Mucosa of descending colon (tissue), 3 donors: ENCODE measurements at places on chromosomes 11 and 22.

GRCh38 chr11:73659961-73660360 lies 13.6 kb downstream of the PLEKHB1 start:
- DNase-seq: no peak

DNA sequence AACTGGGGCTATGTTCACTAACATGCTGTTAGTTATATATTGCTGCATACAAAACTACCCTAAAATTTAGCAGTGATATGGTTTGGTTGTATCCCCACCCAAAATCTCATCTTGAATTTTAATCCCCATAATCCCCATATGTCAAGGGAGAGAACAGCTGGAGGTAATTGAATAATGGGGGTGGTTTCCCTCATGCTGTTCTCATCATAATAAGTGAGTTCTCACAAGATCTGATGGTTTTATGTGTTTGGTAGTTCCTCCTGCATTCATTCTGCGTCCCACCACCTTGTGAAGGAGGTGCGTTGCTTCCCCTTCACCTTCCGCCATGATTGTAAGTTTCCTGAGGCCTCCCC lies 10.0 kb upstream of the PATL1 start:
- DNase-seq: no peak

GRCh38 chr11:109845437-109845836 lies 247.8 kb upstream of the ZC3H12C start:
- DNase-seq: no peak

DNA sequence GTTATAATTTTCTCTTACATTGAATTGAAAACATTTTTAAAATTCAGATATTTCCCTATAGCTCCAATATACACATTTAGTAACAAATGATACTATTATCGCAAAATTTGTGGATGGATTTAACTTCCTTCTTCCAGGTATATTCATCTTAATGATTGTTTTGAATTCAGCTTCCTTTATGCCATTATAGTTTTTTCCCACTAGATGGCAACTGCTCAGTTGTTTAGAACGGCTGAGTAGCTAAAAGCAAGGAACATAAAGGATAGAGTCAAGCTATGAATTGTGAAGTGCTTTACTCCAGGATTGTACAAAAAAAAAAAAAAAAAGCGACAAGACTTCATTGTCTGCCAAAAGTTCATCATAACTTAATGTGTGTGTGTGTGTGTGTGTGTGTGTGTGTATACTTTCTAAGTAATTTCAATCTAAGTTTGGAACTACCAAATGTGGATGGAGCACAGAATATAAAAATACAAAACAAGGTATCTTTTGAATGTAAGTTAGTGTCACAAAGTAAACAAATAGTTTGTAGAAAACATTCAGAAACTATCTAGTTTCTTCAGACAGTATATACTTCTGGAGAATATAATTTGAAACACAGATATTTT lies 846.4 kb downstream of the DLG2 start:
- no peak for DNase-seq

- no peak for DNase-seq
These were observed 416.5 kb upstream of the DDI1 start for GRCh38 chr11:103619938-103620337.

DNA sequence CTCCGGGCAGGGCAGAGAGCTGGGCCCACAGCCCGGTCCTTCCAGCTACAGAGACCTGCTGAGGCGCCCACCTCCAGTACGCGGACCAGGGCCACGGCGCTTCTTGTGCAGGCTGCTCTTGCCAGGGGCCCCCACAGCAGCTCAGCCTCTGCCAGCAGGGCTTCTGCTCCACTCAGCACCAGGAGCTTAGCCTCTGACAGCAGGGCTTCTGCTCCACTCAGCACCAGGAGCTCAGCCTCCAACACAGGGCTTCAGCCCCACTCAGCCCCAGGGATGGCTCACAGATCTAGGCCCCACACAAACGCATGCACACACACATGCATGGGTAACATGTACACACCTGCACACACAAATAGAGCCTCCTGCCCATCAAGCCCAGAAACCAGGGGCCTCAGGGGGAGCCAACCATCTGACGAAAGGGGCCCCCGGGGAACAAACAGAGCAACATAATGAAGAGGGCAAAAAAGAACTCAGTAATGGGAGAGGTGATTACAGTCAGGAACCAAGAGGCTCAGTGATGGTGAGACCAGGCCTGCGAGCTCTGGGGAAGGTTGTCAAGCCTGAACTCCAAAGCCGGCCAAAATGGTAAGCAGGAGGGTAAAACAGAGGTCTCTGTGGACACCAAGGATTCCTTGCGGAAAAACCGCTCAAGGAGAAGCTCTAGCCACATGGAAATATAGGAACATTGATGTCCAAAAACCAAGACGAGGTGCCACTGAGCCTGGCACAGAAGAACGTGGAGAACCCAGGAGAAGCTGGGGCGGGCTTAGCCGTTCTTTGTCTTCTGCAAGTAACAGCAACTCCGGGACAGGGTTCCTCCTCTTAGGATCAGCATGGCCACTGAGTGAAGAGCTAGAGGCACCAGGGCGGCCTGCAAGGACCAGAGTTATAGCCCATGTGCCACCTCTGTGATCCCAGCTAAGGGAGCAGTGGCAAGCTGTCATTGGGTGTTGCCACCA lies 46.5 kb downstream of the GNB1L start:
- no peak for DNase-seq

GRCh38 chr11:45366619-45367190 lies 80.6 kb upstream of the SYT13 start:
- DNase-seq: no peak

DNA sequence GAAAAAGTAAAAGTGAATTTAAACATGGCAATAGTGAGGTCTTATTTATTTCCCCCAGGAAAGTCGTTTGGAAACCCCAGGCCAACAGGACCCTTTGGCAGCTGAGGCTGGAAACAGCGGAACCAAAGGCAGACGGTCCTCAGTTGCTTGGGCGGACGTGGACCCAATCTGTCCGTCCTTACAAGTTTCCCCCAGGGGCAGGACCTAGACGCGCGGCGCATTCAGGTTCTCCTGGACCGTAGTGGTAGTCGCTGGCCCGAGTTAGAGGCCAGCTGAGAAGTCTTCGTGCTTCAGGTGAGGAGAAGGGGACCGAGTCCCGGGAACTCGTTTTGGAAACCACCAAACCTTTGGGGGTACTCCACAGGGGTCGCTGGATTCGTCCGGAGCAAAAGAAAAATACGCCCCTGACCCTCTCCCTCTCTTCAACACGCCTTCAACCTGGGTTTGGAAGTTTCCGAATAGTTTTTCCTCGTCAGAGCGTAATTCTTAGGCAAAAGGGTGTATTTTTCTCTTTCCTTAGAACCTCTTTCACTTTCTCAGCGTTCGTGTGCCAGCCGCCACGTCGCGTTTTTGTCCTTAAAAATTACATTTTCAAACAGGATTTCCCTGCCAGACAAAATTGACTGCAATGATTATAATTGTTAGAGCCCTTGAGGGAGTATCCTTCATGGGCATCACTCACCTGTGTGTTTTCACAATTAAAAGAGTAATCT lies 2.1 kb downstream of the METTL15 start:
- DNase-seq: peak; percentile 85

- no peak for DNase-seq
These were observed 20.1 kb upstream of the TSKU start for GRCh38 chr11:76762867-76763572.

- DNase-seq: no peak
These were observed 133.7 kb downstream of the SNX19 start for GRCh38 chr11:130782361-130783222.

GRCh38 chr11:40306938-40307548 lies 1152.4 kb downstream of the LRRC4C start:
- DNase-seq: no peak

GRCh38 chr11:45658292-45658991 lies 7.0 kb downstream of the CHST1 start:
- DNase-seq: no peak

DNA sequence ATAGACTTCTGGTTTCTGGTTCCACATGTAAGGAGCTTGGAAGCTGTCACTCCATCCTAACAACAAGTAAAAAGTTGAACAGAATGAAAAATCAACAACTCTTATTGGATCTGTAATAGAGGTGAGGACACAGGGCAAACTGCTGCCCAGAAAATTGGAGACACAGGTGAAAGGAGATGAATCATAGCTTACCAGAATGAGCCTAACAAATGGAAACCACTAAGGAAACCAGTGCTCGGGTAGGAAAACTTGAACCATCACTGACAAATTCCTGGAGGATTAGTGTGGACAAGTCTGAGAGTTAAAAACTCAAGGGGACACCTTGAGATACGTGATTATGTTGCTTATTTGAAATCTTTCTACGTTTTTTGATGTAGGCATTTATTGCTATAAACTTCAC lies 52.1 kb downstream of the GDPD4 start:
- no peak for DNase-seq

DNA sequence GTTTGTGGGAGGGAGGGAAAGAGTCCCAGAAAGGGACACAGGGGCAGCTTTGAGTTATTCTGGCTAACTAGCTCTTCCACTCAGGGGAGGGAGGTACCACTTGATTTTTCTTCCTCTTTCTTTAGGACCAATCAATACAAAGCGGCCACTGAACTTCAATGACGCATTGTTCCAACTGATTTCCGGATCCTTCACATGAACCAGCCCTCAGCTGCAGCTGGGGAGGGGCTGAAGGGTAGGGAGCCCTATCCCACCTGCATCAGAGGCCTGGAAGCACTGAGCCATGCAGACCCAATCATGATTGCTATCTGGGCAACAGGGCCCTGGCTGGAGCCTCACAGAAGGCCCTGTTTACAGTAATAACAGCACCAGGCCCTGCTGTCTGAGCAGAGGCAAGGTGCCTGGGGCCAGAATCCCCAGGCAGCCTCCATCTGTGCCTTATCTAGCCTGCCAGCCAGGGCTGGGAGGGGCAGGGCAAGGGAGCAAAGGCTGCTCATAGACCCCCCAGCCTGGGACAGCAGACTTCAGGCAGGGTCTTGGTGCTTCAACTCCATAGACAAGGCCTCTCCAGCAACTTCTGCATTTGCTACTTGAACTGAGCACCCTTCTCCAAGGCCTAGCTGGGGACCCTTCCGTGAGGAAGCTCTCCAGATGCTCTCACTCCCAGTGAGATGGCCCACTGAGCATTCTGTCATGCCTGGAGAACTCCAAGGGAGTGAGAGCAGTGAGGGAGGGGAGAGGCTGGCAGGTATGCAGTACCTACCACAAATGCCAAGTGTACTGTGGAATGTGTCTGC lies 22.5 kb downstream of the CLPB start:
- DNase-seq: no peak

DNA sequence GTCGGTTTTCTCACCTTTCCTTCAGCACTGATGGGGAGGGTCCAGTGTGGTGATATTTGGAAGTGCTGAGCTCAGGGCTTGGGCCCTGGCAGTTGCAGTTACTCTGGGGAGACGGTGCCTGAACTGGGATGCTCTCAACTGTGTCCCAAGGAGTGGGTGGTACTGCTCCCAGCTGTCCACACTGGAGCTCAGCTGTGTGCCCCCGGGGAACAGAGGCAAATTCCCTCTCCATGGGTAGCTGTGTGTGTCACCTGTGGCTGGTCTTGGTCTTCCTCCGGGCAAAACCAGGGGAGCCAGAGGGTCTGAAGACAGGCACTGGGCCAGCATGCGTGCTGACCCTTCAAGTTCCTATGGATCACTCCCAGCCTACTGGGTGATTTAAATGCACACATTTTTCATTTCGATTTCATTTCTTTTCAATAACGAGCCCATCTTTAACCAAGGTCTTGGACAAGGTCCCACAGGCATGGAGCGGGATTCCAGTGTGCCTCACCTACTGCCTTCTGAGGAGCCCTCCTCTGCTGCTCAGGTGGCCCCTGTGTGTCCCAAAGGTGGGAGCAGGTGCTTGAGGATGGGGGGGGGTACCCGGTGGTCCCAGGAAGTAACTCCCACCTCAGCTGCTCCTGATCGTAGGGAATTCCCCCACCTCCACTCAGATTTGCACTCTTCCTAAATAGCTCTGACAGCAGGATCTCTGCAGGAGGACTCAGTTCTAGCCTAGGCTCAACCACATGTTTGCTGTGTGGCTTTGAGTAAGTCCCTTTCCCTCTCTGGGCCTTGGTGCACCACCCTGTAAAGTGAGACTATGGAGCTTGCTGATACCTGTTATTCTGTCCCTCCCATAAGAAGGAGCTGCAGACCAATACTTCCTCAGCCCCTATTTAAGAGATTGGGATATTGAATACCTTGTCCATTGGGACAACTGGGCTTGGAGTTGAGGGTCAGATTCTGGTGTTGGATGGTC lies 16.8 kb downstream of the PRDM11 start:
- DNase-seq: no peak

DNA sequence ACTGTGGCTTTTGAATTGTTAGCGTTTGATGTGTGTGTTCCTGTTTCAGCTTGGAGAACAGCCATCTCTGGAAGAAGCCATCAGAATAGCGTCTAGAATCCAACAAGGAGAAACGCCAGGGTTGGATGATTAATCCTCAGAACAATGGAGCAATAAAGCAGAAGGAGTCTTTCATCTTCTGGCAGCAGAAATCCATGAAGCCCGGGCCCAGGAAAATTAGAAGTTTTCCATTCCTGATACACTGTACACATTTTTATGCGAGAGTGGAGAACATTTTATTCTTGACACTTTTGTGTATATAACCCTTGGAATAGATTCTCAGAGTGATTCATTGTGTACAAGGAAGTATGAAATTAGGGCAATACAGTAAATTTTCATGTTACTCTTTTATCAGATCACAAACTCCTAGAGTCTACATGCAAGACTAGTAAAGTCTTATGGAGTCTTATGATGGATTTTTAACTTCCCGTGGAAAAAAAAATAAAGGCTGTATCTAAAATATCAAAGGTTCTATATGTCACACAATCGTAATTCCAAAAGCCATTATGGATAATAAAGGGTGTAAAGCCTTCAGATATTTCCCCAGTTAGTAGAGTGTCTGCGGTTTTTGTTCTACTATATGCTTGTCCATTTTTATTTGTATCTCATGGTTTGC lies 45.9 kb upstream of the WEE1 start:
- DNase-seq: peak; percentile 39
